ENCODE measurements at places on chromosomes 1 and 21.

DNA sequence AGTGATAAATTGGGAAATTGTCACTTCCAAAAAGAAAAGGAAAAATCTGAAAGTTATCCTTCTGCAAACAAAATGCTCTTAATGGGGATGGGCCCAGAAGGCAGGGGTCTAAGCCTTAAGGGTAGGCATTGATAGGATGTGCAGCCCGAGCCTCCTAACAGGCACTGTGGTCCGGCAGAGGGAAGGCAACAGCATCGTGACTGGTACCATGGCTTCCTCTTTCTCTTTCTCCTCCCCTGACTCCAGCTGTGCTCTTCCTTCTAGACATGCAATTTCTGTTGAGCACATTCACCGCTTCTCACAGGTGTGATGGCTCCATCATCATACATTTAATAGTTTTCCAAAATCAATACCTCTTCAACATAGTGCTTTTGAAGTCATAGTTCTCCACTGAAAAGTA lies 91.5 kb downstream of the SELENOF start:
- no peak for DNase-seq

- no peak for DNase-seq
Measured at GRCh38 chr1:161073474-161074121, 3.9 kb upstream of the ARHGAP30 start.

GRCh38 chr1:183235503-183235902 lies 49.4 kb downstream of the LAMC2 start:
- DNase-seq, result no peak

GRCh38 chr21:43767984-43768867 lies 7.9 kb downstream of the CSTB start:
- DNase-seq, result no peak

DNA sequence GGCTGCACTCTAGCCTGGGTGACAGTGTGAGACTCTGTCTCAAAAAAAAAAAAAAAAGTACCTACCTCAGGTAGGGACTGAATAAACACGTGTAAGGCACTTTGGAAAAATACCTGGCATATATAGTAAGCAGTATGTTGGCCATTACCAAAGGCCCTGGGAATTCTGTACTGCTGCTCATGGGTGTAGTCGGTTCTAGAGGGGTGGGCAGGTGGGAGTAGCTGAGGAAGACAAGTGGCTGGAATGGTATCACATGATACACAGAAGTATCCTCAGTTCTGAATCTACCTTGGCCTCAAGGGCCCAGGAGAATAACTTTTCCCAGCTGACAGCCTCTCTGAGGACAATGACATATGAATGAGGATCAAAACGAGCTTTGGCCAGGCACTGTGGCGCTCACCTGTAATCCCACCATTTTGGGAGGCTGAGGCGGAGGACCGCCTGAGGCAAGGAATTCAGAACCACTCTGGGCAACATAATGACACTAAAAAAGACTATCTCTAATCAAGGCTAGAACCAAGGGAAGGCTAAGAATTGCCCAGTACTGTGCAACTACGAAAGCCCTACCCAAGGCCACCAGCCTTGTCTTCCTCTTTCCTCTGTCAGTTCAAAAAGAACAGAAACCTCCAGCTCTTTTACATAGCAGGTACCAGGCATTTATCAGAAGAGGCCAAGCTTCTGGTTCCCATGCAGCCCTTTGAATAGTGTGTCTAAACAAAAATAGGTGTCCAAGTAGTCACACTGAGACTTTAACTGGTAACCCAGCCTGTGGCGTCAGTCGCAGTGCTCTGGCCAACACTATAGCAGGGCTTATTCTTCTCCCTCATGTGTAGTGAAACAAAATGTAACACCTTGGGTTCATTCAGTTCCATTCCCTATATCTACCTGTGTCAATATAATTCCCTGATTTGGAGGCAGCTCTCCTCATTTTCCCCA lies 10.2 kb downstream of the MMACHC start:
- DNase-seq, result no peak

- DNase-seq, result no peak
Measured at GRCh38 chr21:29390778-29391177, 92.1 kb downstream of the BACH1 start.

DNA sequence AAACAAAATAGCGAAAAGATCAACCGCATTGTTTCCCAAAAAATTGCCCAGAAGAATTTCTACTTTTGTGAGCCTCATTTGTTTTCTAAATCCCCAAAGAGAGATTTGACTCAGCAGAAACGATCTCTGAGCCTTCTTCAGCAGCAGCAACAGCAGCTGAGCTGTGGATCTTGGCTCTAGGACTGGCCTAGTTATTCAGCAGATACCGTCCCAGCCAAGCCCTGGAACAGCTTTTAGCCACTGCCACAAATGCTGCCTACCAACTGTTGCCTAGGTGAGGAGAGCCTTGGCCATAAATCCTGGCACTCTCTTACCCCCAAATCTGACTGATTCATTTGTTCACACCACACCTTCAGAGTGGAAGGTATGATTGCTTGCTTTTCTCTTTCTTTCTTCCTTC lies 320.1 kb downstream of the TGFB2 start:
- no peak for DNase-seq

GRCh38 chr1:205610036-205610435 lies 21.8 kb downstream of the ELK4 start:
- no peak for DNase-seq

- DNase-seq, result no peak
Measured at GRCh38 chr1:156959414-156959813, 39.0 kb downstream of the LRRC71 start.

DNA sequence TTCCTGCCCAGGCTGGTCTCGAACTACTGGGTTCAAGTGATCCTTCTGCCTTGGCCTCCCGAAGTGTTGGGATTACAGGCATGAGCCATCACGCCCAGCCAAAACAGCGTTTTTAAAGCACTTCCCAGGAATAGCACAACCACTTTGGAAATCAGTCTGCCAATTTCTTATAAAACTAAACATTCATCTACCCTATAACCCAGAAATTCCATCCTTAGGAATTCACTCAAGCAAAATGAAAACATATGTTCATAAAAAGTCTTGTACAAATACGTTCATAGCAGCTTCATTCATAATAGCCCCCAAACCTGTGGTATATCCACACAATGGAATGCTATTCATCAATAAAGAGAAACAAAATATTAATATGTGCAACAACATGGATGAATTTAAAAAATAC lies 36.1 kb downstream of the PHC2 start:
- no peak for DNase-seq

- no peak for DNase-seq
Measured at GRCh38 chr1:115832651-115833050, 8.3 kb downstream of the NHLH2 start.

DNA sequence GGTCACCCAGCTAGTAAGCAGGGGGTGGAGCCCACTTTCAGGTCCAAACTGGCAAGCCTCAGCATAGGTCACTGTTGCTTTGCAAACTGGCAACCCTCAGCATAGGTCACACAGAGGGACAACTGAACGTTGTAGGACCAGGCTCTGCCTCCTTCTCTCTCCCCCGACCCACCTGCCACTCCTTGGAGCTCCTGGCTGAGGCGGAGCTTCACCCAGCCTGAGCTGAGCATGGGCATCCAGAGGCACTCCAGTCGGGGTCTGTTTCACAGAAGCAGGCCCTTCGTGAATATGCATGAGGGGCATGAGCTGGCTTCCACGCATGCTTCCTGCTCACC lies 24.2 kb downstream of the CAPZB start:
- no peak for DNase-seq

DNA sequence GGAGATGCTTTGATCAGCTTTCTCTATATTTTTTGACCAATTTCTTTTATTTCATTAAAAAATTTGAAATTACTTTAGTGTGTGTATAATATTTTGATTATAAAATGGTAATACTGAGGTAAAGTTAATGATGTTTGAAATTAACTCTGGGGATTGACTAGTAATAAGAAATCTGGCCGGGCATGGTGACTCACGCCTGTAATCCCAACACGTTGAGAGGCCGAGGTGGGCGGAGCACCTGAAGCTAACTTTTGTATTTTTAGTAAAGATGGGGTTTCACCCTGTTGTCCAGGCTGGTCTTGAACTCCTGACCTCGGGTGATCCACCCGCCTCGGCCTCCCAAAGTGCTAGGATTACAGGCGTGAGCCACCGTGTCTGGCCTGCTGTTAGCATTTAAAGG lies 17.5 kb downstream of the SCP2 start:
- no peak for DNase-seq

DNA sequence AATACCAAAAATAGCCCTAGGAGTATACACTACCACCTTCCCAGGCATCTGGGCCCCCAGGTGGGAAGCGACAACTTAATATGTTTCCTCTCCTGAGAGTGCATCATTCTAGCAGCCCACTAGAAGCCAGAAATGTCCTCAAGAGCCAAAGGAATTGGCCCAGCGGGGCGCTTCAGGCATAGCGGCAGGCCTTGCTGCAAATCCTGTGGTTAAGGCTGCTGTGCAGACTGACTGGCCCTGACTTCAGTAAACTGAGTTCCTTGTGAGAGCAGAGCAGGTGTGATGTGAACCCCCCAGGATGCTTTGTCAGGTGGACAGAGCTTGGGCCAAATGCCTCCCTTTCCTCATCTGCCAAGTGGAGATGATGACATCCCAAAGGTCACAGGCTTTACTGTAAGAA lies 29.7 kb upstream of the LDLRAP1 start:
- DNase-seq, result no peak

DNA sequence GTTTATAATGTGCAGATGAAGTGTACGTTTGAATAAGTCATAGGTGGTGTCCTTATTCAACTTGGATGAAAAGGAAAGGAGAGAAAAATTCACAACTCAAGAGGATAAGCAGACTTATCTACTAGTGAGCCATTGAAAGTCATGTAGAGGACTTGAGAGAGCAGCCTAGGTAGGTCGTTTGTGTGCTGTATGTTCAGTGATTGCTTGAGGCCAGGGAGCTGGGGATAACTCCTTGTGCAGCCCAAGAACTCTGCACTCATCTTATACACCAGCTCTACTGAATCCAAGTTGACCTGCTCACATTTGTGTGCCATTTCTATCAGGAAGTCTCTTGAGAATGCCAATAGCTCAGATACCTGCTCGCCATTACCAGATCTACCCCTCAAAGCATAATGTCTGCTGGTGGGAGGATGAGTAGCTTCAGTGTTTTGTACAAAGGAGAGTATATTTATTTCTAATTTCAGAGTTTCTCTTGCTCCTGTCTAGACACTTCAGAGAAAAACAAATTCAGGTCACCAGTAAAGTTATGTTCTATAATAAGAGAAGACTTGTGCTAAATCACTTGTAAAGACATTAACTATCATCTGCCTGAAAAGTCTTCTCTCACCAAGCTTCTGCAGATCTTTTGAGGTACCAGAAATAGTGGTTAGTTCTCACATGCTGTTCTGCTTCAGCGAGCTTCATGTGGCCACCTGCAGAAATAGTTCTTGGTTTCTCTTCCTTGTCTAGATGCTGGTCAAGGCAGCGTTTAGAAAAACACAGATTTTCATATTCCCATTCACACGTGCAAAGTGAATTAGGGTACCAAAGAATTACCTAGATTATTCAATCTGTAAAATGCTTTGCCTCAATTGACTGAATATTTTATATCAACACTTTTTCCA lies 10.8 kb downstream of the S1PR1 start:
- no peak for DNase-seq

DNA sequence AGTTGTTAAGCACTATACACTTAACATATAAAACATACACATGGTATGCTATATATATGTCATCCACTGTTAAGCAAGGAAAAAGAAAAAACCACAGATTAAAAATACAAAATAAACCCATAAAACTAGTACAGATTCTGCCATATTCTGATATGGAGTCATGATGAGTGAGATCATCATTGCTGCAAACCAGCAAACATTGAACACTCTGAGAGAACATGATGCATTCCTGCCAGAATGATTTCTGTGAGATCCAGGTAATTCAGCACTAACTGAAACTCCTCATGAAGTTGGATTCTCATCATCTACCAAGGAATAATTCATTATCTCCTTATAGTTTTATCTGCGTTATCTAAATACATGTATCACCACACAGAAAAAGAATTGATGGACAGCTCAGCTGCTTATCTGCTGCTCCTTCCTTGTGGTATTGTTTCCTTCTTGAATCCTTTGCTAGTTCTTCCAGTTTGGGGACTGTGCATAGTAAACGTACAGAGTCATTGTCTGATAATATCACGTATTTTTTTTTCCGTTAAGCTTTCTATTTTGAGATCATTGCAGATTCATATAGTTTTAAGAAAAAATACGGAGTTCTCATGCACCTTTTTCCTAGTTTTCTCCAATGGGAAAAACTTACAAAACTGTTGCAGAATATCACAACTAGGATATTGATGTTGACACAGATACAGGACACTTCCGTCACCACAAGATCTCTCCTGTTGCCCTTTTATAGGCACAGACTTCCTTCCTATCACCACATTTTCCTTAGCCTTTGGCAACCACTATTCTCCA lies 9.3 kb downstream of the RAB4A start:
- DNase-seq, result no peak

Measured in NCI-H2081 treated with DMSO at 0.1 percent for 48 hours (cell line).